ENCODE measurements at places on chromosomes 6 and 20. TPM values are rescaled to one million over a fixed set of nuclear protein-coding genes. Genes with fewer than 3 reads are reported as not detected.
A peak's percentile ranks its signal among the peaks of the same experiment; 100 is the strongest.

DNA sequence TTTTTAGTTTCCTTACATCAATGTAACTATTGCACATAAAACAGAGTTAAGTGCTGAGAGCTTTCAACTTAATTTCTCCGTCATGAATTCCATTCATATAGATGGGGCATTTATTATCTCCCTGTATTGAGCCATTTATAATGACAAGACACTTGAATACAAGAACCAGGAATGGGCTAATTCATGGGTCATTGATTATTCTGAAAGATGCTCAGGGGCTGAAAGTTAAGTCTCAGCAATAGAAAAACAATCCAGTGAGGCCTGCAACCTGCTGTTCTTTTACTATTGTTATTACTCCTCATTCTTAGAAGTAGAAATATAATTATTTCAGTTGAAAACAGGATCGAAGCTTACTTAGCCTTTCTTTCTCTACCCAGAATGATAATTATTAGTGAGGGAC, 307.7 kb downstream of the MMUT start:
- no peak for DNase-seq
- no peaks in the 10 kb centered on the region for H3K4me1 ChIP-seq
- no peaks in the 10 kb centered on the region for H3K27me3 ChIP-seq
- H3K4me3 ChIP-seq = no peak overlapping the region
- no peak overlapping the region for H3K27ac ChIP-seq

- no peak overlapping the region for H3K27ac ChIP-seq
- no peak overlapping the region for H3K4me3 ChIP-seq
- H3K4me1 ChIP-seq = no peaks in the 10 kb centered on the region
- DNase-seq = no peak
- H3K36me3 ChIP-seq = peaks cover 6% of the 10 kb centered on the region
These were observed 18.3 kb upstream of the GPRC6A start for GRCh38 chr6:116847227-116847626.

DNA sequence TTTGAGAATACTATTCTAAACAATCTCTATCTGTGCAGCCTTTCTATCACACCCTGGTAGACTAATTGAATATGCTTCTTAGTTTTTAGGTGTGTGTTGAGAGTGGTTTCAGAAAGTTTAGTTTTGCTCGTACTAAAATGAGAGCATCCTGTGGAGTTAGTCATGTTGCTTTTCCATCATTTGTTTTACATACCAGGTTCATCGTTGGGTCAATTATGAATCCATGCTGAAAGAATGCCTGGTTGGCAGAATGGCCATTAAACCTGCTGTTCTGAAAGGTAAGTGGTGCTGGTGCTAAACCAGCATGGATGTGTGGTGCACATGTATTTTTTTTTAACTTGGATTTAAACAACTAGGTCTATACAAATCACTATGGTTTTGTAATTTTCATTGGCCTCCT, 49.3 kb downstream of the CYB5R4 start:
- H3K4me1 ChIP-seq = peaks cover 23% of the 10 kb centered on the region
- peaks cover 19% of the 10 kb centered on the region for H3K36me3 ChIP-seq
- H3K4me3 ChIP-seq = no peak overlapping the region
- H3K27ac ChIP-seq = no peak overlapping the region
- no peaks in the 10 kb centered on the region for H3K27me3 ChIP-seq

Gene C6orf15
- total RNA-seq = not detected

DNA sequence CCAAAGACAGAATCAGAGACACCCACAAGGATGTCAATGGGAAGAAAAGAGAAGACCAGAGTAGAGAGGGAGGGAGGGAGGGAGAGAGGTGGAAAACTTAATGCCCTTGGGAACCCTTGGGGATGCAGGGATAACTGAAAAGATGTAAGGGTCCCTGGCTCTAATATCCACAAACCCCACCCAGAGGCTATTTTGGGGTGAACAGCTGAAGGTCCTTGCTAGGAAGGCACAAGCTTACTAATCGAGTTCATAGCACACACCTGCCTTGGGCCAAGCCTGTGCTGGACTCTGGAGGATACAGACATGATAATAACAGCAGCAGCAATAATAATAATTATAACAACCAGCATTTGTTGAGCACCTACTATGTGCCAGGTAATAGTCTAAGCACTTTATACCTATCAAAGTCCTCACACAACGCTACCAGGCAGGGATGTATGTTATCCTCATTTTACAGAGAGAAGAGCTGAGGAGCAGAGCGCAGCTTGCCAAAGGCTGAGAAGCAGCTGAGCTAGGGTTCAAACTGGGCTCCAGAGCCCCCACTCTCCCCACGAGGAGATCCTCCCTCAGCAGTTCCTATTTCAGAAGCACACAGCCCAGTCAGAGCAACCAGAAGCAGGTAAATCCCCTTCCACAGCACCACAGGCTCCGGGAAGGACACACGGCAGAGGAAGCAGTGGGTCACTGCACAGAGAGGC, 174.2 kb downstream of the ANKRD60 start:
- H3K27ac ChIP-seq = no peak overlapping the region
- no peaks in the 10 kb centered on the region for H3K36me3 ChIP-seq
- no peaks in the 10 kb centered on the region for H3K4me1 ChIP-seq
- no peak overlapping the region for H3K4me3 ChIP-seq
- H3K27me3 ChIP-seq = peaks cover 13% of the 10 kb centered on the region

Gene CTAGE9
- not detected for total RNA-seq

DNA sequence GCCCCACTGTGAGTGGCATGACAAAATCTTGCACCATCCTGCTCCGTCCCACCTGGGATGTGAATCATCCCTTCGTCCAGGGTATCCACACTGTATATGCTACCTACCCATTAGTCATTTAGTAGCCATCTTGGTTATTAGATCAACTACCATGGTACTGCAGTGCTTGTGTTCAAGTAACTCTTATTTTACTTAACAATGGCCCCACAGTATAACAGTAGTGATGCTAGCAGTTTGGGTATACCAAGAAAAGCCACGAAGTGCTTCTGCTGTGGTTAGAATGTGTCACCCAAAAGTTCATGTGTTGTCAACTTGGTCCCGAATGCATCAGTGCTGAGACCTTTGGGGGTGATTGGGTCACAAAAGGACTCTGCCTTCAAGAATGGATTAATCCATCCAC, 11.7 kb downstream of the OSER1 start:
- peak; percentile 71 for DNase-seq
- H3K4me3 ChIP-seq = peak overlapping the region; percentile 54
- peaks cover 33% of the 10 kb centered on the region for H3K4me1 ChIP-seq
- H3K27me3 ChIP-seq = no peaks in the 10 kb centered on the region

Gene PLN
- not detected for total RNA-seq

GRCh38 chr6:84432619-84433018, 205.2 kb upstream of the CEP162 start:
- no peak for DNase-seq
- H3K27me3 ChIP-seq = no peaks in the 10 kb centered on the region
- H3K36me3 ChIP-seq = no peaks in the 10 kb centered on the region
- H3K4me3 ChIP-seq = no peak overlapping the region

- H3K4me3 ChIP-seq = no peak overlapping the region
- peaks cover 4% of the 10 kb centered on the region for H3K4me1 ChIP-seq
These were observed 12.9 kb upstream of the EZR start for GRCh38 chr6:158832026-158832425.

Gene PSMB8
- total RNA-seq = 259 TPM

- H3K27me3 ChIP-seq = no peaks in the 10 kb centered on the region
- no peaks in the 10 kb centered on the region for H3K4me1 ChIP-seq
- no peak overlapping the region for H3K4me3 ChIP-seq
- no peaks in the 10 kb centered on the region for H3K36me3 ChIP-seq
- no peak for DNase-seq
- H3K27ac ChIP-seq = no peak overlapping the region
These were observed 254.8 kb downstream of the FOXC1 start for GRCh38 chr6:1864496-1864895.

DNA sequence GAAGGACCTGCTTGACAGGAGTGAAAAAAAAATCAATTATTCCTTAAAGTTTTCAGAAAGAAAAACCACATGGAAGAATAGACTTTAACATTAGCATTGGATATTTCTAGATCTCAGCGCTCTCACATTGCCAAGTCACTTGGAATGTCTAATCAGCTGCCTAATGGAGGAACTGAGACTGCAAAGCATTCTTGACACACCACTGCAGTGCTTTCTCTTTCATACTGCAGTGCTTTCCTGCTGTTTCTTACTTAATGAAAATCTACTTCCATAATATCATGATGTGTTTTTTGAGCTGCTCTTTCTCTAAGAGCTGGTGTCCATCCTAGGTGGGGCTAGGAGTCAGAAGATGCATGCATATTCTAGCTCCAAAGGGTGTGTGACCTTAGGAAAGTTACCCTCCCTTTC, 20.4 kb upstream of the MCM3 start:
- H3K27ac ChIP-seq = peak overlapping the region; percentile 66
- DNase-seq = no peak
- H3K4me3 ChIP-seq = peak overlapping the region; percentile 59
- H3K27me3 ChIP-seq = no peaks in the 10 kb centered on the region
- no peaks in the 10 kb centered on the region for H3K36me3 ChIP-seq

- peaks cover 27% of the 10 kb centered on the region for H3K27me3 ChIP-seq
- H3K36me3 ChIP-seq = no peaks in the 10 kb centered on the region
- no peak overlapping the region for H3K27ac ChIP-seq
- DNase-seq = no peak
These were observed 67.8 kb upstream of the ANKEF1 start for GRCh38 chr20:9966966-9967365.

Gene HCRTR2
- total RNA-seq = not detected

Gene SLC16A10
- 0.48 TPM for total RNA-seq

DNA sequence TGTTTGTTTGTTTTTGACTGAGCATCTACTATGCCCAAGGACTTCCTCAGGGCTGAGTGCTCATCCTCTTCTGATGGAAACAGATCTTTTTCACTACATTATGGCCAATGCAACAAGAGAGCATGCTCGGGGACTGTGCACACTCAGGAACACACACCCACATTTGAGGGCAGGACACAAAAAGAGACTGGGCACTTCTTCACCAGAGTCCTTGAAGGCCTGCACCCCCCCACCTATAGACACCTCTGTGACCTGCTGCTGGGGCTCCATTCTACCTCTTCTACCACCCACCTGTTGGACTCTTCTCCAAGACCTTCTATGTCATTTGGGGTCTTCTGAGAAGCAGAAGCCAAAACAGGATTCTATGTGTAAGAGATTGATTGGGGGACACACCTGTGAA, 9.2 kb upstream of the MAFB start:
- no peaks in the 10 kb centered on the region for H3K4me1 ChIP-seq
- H3K27me3 ChIP-seq = peaks cover 74% of the 10 kb centered on the region
- no peak overlapping the region for H3K4me3 ChIP-seq
- H3K36me3 ChIP-seq = no peaks in the 10 kb centered on the region

DNA sequence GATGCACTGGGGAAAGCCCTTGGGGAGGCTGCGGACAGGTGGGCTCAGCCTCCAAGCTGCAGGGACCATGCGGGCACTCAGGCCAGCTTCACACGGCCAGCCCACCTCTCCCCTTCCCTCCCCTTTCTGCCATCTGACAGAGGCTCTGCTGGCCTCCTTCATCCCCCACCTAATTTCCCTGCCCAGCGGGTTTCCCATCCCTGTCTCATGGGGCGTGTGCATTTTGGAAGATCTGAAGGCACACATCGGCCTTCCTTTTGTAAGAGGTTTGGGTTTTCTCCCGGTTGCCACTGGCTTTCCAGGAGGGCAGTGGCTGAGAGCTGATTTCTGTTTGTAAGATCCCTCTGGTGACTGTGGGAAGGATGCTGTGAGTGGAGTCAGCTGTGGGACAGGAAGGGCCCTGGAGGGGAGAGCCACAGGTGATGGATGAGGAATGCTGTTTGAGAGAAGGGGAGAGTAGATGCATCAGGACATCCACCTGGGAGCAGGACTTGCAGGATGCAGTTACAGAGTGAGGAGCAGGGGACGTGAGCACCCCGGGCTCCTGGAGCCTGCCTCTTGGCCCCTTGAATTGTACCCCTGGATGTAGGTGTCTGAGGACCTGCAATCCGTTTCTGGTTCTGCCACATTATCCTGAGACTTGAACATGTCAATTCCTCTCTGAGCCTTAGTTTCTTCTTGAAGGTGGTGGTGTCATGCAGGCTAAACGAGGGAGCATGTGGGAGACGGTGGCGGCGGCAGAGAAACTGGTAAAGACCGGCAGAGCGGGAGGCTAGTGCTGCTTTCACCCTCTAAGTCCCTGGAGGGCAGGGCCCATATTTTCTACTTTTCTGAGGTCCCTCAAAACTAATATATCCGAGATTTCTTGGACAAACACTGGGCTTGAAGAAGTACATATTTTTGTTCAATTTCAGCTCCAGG, 5.9 kb upstream of the TUBB1 start:
- peaks cover 39% of the 10 kb centered on the region for H3K4me1 ChIP-seq
- H3K36me3 ChIP-seq = no peaks in the 10 kb centered on the region
- H3K27ac ChIP-seq = no peak overlapping the region
- H3K4me3 ChIP-seq = no peak overlapping the region
- H3K27me3 ChIP-seq = no peaks in the 10 kb centered on the region

DNA sequence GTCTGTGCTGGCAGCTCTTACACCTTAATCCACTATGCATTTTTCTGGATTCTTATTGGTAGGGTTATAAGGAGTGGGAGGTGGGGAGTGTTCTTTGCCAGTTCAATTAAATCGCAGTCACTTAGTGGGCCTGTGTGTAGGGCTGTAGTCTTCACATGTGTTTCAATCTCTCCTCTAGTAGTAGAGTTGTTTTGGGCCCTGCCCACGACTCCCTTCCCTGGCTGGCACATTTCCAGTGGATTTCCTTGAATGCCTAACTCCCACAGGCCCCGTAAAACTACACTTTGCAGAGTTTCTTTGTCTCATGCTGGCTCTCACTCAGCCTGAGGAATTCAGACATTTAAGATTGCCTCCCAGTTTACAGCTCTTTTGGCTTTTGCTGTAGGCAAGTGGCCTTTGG, 414.0 kb upstream of the OPRM1 start:
- no peak overlapping the region for H3K4me3 ChIP-seq
- no peaks in the 10 kb centered on the region for H3K4me1 ChIP-seq
- H3K36me3 ChIP-seq = no peaks in the 10 kb centered on the region
- H3K27me3 ChIP-seq = no peaks in the 10 kb centered on the region
- H3K27ac ChIP-seq = no peak overlapping the region
- DNase-seq = no peak

Gene PAK1IP1
- 27.7 TPM for total RNA-seq

- peak; percentile 82 for DNase-seq
- no peaks in the 10 kb centered on the region for H3K27me3 ChIP-seq
- peak overlapping the region; percentile 80 for H3K4me3 ChIP-seq
These were observed 700 bp downstream of the GFOD1 start for GRCh38 chr6:13486679-13487121.

Gene PRKN
- total RNA-seq = not detected

- no peak overlapping the region for H3K27ac ChIP-seq
- H3K27me3 ChIP-seq = peaks cover 38% of the 10 kb centered on the region
- H3K36me3 ChIP-seq = no peaks in the 10 kb centered on the region
- no peaks in the 10 kb centered on the region for H3K4me1 ChIP-seq
These were observed 16.2 kb downstream of the DSP start for GRCh38 chr6:7557652-7558051.

Gene SLC17A3
- total RNA-seq = not detected

GRCh38 chr20:63096681-63097335, 90.0 kb upstream of the BHLHE23 start:
- no peak for DNase-seq
- H3K4me3 ChIP-seq = no peak overlapping the region
- no peak overlapping the region for H3K27ac ChIP-seq
- H3K4me1 ChIP-seq = peaks cover 3% of the 10 kb centered on the region

Gene RAET1L
- total RNA-seq = not detected

DNA sequence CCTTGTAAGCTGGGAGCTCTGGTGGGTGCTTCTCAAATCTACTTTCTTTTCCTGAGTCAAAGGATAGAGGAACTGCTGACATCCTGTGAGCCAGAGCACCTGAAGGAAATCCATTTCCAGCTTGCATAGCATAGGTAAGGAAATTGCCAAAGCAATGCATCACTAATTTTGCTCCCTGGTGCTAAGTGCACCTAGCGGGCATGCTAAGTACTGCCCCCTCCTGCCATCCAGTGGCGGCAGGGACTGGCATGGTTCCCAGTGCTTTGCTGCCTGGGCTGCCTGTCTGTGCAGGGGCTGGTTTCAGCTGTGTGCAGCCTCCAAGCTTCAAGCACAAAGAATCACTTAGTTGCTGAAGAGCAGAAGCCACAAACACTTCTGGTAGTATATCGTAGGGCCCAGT, 63.9 kb downstream of the FARS2 start:
- no peak for DNase-seq
- no peak overlapping the region for H3K27ac ChIP-seq
- no peaks in the 10 kb centered on the region for H3K36me3 ChIP-seq
- H3K4me1 ChIP-seq = peaks cover 5% of the 10 kb centered on the region

Data from natural killer cell treated with Interleukin-12 subunit alpha and Interleukin-12 subunit beta and Interleukin-15 and Interleukin-18, amount 100 ng/mL, for 72 hours (primary cell).